ENCODE measurements at places on chromosomes 2 and 18.

GRCh38 chr2:204019572-204020501 lies 83.3 kb downstream of the ICOS start:
- no peak for DNase-seq

DNA sequence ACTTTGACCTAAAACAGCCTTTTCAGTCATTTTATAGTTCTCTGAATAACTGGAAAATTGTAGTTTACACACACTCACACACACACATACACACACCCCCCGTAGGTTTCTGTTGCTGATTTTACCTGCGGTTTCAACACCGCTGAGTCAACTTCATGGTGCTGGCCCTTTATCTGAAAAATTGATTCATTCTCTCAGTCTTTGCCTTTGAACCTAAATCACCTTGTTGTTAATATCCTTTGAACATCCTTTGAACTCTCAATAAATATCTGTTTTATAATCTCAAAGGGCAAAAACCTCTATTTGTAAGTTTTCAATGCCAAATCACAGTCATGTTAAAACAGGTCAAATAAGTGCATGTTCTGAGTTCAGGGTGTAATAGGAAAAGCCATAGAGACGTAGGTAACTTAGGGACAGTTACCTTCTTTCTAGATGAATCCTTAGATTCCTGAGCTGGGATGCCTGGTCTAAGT lies 109.0 kb upstream of the BZW1 start:
- no peak for DNase-seq

DNA sequence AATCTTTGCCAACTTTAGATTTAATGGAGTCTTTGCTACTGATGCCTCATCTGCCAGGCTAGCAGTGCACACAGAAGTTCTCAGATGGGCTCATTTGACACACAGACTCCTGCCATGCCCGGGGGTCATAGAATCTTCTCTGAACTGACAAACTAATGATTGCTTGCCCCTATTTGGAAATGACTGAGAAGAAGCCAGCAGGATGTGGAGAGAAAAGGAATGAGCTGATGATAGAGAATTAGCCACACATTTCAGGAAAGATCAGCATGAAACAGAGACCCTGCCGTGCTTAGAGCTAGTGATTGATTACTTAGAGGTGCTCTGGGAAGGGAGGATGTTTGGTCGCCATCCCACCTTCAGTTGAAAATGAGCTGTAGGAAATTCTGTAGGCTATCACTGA lies 178.5 kb downstream of the TPGS2 start:
- peak; percentile 24 for DNase-seq

- DNase-seq: no peak
These were observed 138.7 kb downstream of the ALPK2 start for GRCh38 chr18:58490238-58490637.

GRCh38 chr18:45826084-45826483 lies 609 bp downstream of the SIGLEC15 start:
- no peak for DNase-seq

DNA sequence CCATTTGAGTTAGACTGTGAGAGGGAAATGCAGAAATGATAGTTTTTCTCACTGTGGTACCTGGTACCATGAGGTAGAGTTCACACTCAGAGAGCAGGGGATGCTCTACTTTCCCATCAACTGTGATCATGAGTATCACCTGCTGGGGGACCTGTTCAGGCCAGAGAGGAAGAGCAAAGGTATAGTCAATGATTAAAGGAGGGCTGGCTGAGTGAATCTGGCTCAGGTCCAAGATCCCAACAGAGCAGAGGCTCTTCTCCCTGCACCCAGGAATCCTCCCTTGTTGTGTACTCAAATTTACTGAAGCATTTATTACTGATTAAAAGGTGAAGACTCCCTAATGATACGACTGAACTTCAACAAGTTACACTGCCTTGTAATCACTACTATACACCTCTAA lies 104.6 kb upstream of the CHRNA1 start:
- DNase-seq: no peak

- DNase-seq: peak; percentile 91
These were observed 60.2 kb upstream of the TXNDC2 start for GRCh38 chr18:9825571-9826073.

DNA sequence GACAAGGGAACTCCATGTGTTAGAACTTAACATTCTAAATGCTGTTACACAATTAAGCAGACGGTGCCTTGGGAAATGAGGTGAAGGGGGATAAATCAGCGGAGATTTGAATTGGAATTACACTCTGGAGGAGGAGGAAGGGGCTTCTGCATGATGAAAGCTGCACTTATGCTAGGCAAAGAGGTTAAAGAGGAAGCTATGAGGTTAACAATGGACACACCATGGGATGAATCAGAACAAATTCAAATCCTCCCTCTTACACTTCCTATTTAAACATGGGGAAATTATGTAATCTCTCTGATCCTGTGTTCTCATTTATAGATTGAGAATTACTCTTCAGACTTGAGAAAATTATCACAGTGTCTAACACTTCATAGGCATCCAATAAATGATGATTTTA lies 121.5 kb upstream of the SIX2 start:
- DNase-seq: no peak

DNA sequence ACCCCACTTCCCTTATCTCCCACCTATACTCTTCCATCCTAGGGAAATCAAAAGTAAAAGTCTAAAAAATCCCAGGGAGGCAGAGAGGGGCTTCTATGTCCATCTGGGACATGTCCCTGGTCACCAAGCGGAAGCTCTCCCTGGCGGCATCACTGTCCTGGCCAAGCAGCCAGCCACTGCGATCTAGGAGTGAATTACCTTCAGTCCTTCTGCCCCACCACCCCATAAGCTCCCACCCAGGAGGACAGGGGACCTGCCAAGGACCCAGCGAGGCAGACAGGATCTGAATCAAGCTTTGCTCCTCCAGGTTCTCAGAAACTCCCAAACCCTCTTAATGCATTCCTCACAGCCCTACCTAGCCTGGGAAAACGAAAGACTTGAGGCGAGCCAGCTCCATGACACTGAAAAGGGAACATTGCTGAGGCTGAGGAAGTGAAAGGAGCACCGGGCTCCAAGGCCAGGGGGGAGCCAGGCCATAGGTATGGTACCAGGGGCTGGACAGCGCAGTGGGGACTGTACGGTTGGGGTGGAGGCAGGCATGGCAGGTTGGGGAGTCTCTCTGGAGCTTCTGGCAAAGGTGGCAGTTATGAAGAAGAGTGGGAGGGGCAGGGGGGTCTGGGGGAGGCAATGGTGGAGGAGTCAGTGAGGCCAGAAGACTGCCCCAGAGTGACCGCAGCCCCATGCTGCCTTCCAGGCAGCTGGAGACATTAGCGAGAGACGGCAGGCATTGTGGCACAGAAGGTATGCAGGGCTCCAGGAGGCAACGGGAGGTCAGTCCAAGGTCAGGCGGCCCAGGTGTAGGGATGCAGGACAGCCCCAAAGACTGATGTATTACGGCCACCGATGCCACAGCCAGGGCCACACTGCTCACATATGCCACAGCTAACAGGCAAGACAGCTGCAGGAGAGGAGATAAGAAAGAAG lies 2.7 kb upstream of the SLC23A3 start:
- no peak for DNase-seq
